Stimulated activated CD4-positive, alpha-beta T cell treated with anti-CD3 and anti-CD28 coated beads, TNF-alpha, amount 100 ng/mL, for 1 hour (primary cell): ENCODE measurements at places on chromosomes 3 and 15.

DNA sequence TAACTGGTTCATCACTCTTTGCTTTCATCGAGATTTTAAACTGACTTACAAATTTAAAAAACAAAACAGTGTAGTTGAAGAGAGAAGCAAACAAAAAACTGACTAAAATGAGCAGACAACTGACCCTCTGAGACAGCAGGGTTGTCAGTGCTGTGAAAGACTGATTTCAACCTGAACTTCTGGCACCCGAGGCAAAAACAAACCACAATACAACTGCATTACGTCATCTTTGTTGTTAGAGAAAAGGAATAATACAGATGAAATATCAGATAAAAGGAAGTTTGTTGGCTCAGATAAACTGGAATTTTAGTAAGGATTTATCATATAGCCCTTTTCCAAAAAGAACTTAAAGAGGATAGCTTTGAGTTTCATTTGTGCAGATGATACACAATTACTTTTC, 51.1 kb downstream of the PARP15 start:
- DNase-seq, result no peak

GRCh38 chr3:8739757-8740504, 6.3 kb downstream of the CAV3 start:
- DNase-seq, result no peak

- no peak for DNase-seq
Measured at GRCh38 chr3:40939030-40939740, 260.1 kb upstream of the CTNNB1 start.

DNA sequence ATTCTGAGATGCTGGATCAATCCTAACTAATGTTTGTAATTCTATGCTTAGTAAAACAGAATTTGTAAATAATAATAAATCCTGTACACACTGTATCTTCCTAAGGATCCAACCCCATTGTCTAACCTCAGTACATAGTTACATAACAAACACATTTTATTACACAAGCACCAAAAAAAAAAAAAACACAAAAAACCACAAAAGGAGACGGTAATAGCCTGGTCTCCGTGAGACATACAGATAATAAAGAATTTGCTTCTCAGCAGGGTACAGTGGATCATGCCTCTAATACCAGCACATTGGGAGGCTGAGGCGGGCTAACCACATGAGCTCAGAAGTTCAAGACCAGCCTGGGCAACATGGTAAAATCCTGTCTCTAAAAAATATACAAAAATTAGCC, 558.7 kb downstream of the MAGI1 start:
- no peak for DNase-seq

- no peak for DNase-seq
Measured at GRCh38 chr3:71163198-71163918, 420.2 kb downstream of the FOXP1 start.

GRCh38 chr3:148882288-148882687, 17.2 kb downstream of the CPA3 start:
- no peak for DNase-seq

- no peak for DNase-seq
Measured at GRCh38 chr15:89566181-89566580, 9.1 kb upstream of the TICRR start.

DNA sequence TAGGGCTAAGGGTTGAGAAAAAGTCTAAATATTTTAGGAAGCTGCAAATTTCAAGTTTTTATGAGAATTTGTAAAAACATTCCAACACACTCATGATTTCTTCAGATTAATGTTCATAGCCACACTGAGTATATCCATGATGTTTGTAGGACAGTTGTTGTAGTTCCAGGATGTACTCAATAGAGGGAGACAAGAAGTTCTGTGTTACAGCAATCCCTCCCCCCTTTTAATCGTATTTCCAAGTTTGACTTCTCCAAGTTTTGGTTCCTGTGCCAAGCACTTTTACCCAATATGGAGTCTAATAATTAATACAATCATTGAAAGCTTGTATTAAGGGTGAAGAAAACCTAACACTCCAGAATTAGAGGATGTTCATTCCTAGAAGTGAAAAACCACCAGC, 143.4 kb downstream of the FEZF2 start:
- no peak for DNase-seq

DNA sequence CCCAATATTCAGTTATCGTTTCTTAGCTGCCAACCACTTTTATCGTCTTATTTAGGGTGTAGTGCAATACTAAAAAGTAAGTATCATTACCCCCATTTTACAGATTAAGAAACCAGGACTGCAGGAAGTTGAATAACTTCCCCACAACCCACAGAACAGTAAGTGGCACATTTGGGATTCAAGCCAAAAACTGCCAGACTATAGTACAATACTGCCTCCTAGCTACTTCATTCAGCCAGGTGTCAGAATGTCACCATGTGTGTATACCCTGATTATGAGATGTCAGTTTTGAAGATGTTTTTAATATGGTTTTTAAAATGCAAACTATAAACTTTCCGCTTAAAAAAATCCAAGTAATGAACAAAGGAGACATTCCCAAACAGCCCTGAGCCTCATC, 74.2 kb upstream of the PROK2 start:
- DNase-seq, result no peak

DNA sequence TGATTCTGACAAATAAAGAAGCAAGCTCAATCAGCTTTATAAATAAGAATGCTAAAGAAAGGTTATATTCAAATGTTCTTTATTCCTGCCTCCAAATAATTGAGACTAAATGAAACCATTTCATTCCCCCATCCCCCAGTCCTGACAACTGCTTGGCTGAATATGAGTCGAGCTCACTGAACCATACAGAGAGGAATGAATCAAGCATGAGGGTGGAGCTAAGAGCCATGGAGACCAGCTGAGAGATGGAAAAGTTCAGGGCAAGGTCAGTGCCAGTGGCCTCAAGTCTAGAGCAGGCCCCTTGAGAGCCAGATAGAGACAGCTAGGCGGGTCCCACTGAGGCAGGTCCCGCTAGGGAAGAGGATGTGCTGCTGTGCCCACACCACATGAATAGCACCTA, 188.7 kb upstream of the EIF1B start:
- no peak for DNase-seq

DNA sequence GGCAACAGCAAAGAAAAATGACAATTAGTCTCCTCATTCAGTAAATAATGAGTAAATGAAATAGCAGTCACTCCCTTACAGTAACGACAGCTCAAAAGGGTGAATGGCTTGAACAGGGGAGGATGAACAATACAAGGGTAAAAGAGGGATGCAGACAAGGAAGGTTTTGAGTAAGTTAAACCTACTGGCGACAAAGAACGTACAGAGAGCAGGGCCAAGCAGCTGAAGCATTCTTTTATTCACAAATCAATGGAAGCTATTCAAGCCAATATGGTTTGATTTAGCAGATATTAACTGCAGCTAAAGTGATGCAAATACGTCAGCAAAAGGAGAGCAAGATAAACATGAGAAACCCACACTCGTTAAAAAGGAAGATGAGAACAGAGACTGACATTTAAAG, 90.7 kb upstream of the ICE2 start:
- DNase-seq, result no peak

DNA sequence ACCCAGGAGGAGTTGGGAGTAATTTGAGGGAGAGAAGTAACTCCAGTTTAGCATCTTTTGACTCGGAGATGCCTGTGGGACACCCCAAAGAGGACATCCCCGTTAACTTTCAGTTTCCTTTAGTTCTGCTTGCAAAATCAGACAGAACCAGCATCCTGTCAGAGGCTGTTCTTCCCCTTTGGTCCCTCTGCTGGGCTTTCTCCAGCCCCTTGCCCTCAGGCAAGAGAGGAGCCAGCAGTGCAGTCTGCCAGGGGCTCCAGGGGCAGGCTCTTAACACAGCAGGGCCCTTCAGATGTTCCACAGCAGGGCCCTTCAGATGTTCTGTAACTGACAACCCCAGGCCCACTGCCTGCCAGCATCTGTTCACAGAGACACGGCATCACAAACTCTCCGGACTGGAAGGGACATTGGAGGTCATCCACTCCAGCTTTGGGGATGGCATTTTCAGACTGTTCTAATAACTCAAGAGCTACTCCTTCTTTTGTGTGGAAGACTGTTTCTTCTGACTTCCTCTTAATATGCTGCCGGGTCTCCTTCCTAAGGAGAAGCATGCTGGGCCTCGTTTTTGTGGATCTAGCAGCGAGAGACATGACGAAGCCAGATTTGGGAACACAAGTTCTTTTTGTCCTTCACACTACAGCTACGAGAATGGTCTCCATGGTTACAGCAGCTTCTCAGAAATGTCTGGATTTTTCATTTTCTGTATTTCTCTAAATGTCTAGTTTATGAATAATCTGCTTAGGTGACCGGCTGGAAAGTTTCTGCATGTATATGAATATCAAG, 51.9 kb downstream of the KY start:
- DNase-seq, result no peak

- no peak for DNase-seq
Measured at GRCh38 chr3:113233497-113233896, 22.1 kb downstream of the BOC start.

DNA sequence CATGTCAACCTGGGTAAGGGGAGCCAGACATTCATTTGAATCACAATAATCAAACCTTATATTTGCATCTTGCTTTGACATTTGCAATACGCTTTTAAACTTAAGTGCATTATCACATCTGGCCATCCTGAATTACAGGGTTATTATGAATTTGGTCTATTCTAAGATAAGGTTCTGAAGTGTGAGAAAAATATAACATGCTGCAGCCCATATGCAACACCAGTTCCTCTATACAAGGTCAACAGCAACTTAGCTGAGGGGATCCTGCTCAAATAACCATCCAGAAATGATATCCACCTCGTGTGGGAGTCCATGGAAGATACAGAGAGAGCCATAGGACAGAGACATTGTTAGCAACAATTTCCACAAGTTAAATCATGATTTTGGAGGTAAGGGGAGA, 72.7 kb upstream of the RAD18 start:
- DNase-seq, result no peak

DNA sequence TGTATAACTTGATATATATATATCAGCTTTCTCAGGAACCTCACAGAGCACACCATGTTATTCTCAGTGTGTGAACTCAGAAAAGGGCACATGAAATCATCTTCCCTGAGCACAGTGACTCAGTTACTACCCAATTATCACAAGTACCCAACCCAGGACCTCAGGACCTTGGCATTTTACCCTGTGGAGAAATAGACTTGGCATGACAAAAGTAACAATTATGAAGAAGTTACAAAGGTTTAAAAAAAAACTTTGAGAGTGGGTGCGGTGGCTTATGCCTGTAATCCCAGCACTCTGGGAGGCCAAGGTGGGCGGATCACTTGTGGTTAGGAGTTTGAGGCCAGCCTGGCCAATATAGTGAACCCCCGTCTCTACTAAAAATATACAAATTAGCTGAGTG, 52.4 kb downstream of the ONECUT1 start:
- DNase-seq, result no peak

DNA sequence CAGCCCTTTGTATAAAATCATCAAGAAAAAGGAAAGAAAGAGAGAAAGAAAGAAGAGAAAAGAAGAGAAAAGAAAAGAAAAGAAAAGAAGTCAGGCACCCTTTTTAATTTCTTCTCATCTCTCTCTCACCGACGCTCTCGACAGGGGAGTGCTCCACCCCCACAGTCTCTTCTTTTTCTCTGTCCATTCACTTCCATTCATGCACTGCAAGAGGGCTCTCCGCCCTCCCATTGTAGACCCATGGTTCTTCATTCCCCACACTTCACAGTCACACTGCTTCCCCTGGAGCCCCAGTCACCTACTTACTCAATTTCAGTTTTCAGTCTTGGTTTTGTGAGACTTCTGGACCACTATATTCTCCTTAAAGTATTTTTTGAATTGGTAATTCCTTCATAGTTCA, 254.7 kb downstream of the SOX2 start:
- no peak for DNase-seq

GRCh38 chr15:25649390-25649789, 210.6 kb upstream of the UBE3A start:
- DNase-seq, result no peak

DNA sequence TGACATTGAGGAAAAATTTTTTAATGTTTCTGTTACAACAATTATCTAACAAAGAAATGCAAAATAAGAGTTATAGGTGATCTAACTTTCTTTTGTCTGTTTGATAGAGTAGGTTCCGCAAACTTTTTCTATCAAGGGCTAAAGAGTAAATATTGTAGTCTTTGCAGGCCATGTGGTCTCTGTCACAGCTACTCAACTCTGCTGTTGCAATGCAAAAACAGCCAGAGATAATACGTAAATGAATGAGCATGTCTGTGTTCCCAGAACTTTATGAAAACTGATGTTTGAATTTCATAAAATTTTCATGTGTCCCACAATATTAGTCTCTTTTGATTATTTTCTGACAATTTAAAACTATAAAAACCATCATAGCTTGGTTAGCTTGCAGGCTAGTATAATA, 73.3 kb downstream of the SLC24A1 start:
- no peak for DNase-seq

- DNase-seq, result no peak
Measured at GRCh38 chr3:20060974-20061685, 20.9 kb downstream of the KAT2B start.

- no peak for DNase-seq
Measured at GRCh38 chr3:150117076-150117475, 146.4 kb upstream of the PFN2 start.

DNA sequence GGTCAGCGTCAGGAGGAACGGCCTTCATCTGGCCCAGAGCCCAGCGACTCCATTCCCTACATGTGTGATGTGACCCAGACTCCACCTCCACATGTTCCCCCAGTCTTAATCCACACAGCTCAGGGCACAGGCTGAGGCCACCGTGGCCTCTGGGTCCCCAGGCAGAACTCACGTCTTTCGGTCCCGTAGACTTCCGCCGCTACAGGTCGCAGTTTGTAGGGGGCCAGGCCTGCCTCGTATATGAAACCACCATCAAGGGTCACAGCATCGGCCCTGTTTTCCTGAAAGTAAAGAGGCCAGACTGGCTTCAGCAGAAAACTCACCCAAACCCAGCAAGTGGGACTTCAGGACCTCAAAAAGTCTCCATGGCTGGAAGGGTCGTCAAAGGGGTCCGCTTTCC, 8.6 kb downstream of the LTF start:
- DNase-seq, result no peak

- DNase-seq, result no peak
Measured at GRCh38 chr3:185537369-185537970, 14.9 kb downstream of the LIPH start.

DNA sequence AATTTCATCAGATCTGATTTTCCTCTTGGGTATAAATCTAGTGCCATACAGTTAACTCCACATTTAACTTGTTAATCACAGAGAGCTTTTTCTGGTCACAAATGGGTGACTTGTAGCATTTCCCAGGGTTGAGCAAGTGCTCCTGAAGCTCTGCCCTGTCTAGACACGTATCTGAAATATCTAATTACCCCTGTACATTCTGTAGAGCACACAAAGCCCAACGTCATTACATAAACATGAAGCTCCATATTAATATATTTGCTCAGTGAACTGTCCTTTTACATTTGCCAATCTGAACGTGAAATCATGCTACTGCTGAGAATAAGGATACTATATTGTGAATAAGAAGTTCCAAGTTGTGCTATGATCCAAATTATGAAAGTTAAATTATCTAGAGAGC, 49.0 kb downstream of the THBS1 start:
- no peak for DNase-seq
